ENCODE measurements at places on chromosomes 16 and 17.

GRCh38 chr16:80263848-80264694 is 276.7 kb upstream of the DYNLRB2 start:
- no peak for DNase-seq

DNA sequence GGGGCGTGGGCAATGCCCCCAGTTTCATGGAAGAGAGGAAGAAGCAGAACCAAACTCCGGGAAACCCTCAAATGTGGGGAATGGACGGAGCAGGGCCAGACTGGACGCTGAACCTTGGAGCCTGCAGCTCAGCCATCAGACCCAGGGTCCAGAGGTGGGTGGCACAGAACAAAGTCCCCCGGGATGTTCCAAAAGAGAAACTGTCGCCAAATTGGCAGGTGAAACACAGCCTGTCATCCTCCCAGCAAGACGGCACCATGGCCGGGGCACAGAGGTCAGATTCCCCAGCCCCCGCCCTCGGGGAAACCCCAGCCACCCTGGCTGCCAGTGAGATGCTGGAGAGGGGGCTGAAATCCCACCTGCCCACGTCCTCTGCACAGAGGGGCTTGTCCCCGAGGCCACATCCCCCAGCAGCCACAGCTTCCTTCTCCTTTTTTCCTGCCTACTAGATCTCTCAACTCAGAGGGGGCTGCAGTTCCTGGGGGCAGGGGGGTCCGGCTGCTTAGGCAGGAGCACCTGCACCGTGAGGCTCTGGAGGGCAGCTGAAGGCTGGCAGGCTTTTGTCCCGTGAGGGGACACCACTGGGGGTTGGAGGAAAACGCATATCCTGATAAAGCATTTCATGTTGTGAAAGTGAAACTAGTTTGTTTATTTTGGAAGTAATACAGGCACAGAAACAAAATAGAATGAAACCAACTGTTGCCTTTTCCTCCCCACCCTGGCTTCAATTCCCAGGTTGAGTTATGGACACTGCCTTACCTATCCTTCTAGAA is 1.2 kb upstream of the SECTM1 start:
- peak; percentile 34 for DNase-seq

DNA sequence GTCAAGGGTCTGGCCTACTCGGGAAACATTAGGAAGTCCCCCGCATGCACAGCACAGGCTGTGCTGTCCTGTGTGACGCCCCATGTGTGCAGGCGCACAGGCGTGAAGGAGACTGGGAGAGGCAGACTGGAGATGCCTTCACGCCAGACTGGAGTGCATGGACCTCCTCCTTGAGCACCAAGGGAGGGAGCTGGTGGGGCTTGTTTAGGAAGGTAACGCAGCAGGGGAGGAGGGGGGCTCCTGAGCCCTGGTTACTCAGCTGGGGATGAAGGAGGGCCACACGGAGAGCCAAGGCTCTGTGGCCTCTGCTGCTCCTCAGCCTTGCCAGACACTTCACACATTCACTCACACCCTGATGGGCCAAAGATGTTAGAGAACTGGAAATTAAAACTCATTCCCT is 7.7 kb downstream of the HSDL1 start:
- no peak for DNase-seq

GRCh38 chr17:35870906-35871819 is 2.5 kb upstream of the HEATR9 start:
- DNase-seq, result peak; percentile 72

- no peak for DNase-seq
Measured at GRCh38 chr16:30853758-30854157, 40.1 kb downstream of the BCL7C start.

GRCh38 chr17:65902831-65903522 is 289.0 kb downstream of the CEP112 start:
- no peak for DNase-seq

DNA sequence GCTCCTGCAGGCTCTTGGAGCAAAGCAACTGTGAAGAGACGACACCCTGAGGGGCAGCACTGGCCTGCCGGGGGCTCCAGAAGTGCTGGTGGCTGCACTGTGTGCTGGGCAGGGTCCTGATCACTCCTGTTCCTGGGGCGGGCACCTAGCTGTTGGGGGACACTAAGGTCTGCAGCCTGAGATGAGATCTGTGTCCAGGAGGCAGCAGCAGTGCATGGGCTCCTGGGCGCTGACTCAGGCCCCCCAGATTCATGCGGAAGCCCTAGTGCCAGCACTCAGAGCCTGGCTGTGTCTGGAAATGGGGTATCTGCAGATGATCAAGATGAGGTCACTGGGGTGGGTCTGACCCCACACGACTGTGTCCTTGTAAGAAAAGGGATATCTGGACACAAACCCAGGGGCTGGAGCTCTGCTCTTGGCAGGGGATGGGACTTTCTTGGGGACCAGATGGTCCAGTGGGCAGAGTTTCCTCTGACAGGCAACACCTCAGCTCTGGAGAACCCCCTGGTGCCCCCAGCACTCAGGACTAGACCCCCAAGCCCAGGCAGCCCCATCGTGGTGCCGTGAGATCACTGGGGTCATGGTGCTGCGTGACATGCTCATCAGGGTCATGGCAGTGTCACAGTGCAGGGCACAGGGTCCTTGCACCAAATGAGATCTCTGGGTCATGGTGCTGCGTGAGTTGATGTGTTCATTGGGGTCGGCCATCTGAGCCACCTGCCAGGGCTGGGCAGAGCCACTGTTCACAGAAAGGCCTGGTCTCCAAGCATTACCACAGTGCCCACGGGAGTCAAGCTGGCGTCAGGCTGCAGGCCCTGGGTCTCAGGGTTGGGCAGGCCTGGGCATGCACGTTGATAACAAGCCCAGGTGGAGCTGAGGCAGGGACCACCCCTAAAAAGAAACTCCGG is 9.5 kb downstream of the FAAP100 start:
- DNase-seq, result no peak

- DNase-seq, result peak; percentile 62
Measured at GRCh38 chr17:18362698-18363100, 651 bp downstream of the SHMT1 start.

DNA sequence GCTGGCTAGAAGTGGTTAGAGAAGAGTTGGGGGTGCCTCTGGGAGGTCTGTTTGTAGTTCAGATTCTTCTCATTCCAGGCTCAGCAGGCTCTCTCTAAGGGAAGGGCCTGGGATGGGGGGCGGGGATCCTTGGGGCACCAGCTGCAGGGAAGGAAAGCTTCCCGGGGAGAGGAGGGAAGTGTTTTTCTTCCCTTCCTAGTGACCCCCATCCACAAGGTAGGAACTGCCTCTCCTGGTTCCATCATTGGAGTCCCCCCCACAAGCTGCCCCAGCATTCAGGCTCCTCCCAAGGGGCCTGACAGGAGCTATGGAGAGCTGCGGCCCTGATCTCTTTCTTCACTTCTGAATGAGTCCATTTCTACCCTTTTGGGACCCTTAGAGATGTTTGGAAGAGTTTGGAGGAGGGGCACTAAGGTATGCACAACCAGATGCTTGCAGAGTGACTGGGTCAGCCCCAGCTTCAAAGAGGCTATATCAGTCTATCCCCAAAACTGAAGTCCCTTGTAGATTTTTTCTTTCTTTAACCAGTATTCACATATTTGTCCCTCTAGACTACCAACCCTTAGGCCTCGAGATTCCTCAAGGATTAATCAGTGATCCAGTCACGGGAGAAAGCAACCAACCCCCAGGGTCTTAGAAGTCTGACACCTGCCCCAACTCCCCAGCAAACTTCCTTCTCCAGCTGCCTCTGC is 13.9 kb upstream of the FZD2 start:
- DNase-seq, result no peak

DNA sequence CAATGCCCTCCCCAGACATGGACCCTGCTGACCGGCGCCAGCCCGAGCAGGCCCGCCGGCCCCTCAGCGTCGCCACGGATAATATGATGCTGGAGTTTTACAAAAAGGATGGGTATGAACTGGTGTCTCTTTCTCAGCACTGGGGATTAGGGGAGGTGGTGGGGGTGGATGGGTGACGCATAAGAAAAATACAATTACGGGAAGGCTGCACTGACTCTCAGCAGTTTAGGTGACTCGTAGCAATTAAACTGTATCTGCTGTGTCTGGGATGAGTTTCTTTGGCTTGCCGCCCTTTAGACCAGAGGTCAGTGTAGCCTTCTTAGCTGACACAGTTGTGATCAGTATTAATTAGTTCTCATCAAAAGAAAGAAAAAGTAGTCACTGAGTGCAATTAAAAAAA is 59.0 kb downstream of the ELAC2 start:
- DNase-seq, result no peak

DNA sequence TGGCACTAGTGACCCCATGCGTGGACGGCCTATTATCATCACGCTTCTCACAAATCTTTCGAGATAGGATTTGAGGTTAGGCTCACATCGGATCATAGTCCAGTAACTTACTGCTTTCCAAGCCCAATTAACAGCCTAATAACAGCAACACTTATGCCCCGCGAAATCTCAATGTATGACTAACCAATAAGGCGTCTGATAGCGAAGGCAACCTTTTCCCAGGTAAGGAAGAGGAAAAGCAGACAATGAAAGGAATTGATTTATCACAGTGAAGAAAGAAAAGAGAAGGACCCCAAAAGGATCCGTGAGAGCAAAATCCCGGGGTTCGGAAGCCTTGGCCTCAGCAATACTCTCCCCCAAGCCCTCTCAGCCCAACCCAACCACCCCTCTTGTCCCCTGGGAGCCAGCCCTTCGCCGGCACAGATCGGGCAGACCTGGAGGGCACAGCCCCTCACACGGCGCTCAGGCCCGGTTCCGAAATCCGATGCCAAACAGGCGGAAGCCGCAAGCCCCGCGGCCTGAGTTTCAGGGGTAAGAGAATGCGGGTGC is 534 bp downstream of the GPATCH8 start:
- DNase-seq, result peak; percentile 38

- no peak for DNase-seq
Measured at GRCh38 chr16:82010649-82011048, 621 bp downstream of the SDR42E1 start.

DNA sequence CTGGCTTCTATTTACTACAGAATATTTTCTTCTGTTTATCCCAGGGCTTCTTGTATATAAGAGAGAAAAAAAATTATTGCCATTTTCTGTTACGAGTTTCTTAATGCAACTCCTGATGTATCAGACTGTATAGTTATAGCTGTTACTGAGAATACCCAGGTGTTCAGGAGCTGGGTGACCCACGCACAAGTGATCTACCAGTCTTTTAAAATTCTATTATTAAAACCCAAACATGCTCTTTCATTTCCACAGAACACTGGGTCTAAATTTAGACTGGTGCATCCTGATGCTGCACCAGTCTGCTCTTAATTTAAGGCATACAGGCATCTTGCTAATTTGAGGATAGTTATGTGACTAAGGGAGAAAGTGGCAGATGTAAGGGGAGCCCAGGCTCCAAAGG is 31.2 kb upstream of the NLRP1 start:
- no peak for DNase-seq

DNA sequence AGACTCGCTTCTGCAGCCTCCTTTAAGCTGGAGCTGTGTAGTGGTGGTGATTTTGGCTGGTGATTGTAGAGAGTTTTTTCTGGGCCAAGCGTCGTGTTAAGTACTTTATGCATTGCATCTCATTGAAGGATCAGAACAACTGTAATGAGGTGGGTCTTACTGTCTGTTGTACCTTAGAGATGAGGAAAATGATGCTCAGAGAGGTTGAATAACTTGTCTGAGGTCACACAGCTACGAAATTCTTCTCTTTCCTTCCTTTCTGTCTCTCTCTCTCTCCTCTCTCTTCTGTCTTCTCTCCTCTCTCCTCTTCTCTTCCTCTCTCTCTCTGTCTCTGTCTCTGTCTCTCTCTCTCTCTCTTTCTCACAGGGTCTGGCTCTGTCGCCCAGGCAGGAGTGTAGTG is 82.8 kb downstream of the CNGB1 start:
- no peak for DNase-seq

DNA sequence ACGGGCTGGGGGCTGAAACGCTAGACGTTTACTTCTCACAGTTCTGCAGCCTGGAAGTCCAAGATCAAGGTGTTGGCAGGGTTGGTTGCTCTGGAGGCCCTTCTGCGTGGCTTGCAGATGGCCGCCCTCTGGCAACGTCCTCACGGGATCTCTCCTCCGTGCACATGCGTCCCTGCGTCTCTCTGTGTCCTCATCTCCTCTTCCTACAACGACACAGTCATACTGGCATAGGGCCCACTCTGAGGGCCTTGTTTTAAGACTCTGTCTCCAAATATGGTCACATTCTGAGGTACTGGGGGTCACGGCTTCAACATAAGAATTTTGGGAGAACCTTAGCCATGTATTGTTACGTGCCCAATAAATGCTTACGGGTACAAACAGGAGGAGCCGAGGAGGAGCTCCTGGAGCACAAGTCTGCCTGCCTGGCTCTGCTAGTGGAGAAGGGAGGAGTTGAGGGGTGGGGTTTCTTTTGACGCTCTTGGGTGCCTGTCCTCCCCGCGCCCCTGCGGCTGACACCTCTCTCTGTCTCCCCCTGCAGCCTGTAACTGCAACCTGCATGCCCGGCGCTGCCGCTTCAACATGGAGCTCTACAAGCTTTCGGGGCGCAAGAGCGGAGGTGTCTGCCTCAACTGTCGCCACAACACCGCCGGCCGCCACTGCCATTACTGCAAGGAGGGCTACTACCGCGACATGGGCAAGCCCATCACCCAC is 141.1 kb downstream of the NTN1 start:
- peak; percentile 29 for DNase-seq

- DNase-seq, result no peak
Measured at GRCh38 chr17:82294064-82294773, 20.7 kb upstream of the CSNK1D start.

- no peak for DNase-seq
Measured at GRCh38 chr16:50645563-50646220, 35.4 kb downstream of the SNX20 start.

GRCh38 chr17:49443862-49444261 is 29.2 kb upstream of the PHB1 start:
- no peak for DNase-seq

DNA sequence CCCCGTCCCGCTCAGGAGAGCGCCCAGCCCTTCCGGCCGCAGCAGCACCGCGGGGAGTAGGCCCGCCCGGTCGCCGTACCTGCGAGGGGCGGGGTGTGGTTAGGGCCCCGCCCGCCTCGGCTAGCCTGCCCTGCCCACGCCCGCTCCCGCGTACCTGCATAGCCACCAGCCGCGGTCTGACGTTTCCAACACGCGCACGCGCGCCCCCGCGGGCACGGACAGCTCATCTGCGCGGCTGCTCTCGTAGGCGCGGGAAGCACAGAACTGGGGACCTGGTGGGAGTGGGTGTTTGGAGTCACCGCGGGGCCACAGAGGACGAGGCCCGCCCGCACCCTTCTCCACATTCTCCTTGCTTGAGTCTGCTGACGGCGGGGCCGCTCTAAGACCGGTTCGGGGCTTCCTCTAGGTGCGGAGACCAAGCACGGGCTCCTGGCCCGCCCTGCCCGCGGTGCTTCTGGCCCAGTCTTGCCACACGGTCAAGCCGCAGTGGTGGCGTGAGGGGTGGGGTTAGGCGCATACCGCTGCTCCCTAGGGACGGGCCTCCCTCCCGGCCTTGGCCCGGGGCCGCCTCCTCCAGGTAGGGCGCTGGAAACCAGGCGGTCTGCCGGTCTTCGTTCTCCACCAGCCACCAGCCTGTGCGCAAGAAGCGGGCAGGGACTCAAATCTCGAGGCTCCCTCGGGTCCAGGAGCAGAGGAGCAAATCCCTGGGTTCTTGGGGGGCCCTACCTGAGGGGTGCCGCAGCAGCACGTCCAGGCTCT is 1.8 kb downstream of the NOXO1 start:
- no peak for DNase-seq

- DNase-seq, result no peak
Measured at GRCh38 chr16:56258508-56259424, 67.5 kb downstream of the GNAO1 start.
